ENCODE measurements at places on chromosomes 4 and X.
A peak's percentile ranks its signal among the peaks of the same experiment; 100 is the strongest.

GRCh38 chrX:14573161-14573560 lies 43.8 kb downstream of the GLRA2 start:
- no peak for DNase-seq

GRCh38 chrX:117532339-117532738 lies 584.3 kb downstream of the KLHL13 start:
- DNase-seq: no peak

- DNase-seq: no peak
Observed at GRCh38 chr4:151573945-151574344, 165.0 kb downstream of the FHIP1A start.

GRCh38 chr4:131526686-131527085 lies 1622.4 kb upstream of the PCDH10 start:
- DNase-seq: no peak

GRCh38 chrX:125319646-125320521 lies at the start of gene TEX13C:
TSS of gene TEX13C (plus strand) at chrX:125319871. CDS start at chrX:125320120, 249 bp downstream.
- DNase-seq: no peak

- peak; percentile 31 for DNase-seq
Observed at GRCh38 chr4:55435141-55435841, 39.5 kb downstream of the TMEM165 start.

GRCh38 chrX:40374486-40374885 lies 206.3 kb upstream of the ATP6AP2 start:
- DNase-seq: no peak

- DNase-seq: no peak
Observed at GRCh38 chr4:87103086-87103485, 117.3 kb downstream of the KLHL8 start.

GRCh38 chrX:67500617-67501016 lies 43.2 kb upstream of the AR start:
- DNase-seq: no peak

DNA sequence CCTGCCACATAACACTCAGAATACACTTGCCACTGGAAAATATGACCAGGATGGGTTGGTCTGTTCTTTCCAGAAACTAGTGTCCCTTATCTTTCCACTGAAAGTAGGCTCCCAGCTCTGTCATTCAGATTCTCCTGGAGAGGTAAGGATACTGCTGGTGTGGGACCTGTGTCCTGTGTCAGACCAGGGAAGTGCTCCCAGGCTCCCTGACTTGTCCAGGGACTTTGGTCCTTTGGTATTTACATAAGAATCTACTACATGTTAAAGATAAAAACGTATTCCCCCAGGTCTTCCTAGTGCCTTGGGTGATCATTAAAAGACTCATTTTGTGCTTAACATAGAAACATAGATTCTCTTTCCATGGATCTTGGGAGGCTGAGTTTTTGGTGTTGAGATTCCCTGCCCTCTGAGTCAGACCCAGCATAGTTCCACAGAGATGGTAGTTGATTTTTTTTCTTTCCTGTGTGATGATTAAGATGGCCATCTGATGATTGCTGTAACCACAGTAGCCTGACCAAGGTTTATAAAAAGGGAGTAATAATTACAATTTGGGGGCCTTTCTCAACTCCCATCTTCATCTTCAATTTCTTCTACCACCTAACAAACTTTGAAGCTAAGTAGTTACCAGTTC lies 159.8 kb upstream of the JADE1 start:
- no peak for DNase-seq

- DNase-seq: no peak
Observed at GRCh38 chr4:144591401-144591800, 54.6 kb upstream of the HHIP start.

GRCh38 chr4:19983072-19983471 lies 268.6 kb upstream of the SLIT2 start:
- DNase-seq: no peak

GRCh38 chr4:99614491-99614890 lies 39.9 kb downstream of the MTTP start:
- DNase-seq: no peak

- peak; percentile 77 for DNase-seq
Observed at GRCh38 chr4:152255437-152255836, 280.5 kb downstream of the FBXW7 start.

DNA sequence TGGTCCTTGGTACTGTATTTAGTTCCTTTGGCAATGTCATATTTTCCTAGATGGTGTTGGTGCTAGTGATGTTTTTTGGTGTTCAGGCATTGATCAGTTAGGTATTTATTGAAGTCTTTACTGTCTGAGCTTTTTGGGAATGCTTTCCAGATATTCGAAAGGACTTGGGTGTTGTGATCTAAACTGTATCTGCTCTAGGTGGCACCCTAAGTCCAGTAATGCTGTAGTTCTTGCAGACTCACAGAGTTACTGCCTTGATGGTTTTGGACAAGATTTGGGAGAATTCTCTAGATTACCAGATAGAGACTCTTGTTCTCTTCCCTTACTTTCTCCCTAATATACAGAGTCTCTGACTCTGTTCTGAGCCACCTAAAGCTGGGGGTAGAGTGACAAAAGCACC lies 513.6 kb upstream of the PITX2 start:
- DNase-seq: no peak

DNA sequence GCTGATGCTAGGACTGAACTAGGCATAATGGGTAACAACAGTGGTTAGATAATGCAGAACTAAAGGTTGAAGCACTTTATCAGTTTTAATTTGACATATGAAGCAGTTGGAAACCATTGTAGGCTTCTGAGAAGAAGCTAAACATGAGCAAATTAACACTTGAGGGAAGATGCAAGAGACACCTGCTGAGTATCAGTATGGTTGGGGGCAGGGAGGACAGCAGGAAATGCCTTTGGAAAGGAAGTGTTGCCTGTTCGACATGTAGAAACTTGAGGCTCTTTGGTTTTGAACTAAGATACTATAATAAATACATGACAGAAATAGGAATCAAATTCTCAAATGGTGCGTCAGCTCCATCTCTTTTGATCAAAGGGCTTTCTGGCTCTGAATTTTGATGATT lies 115.6 kb downstream of the FHIP1A start:
- DNase-seq: no peak

- no peak for DNase-seq
Observed at GRCh38 chr4:163535657-163536056, 41.2 kb downstream of the TMA16 start.

DNA sequence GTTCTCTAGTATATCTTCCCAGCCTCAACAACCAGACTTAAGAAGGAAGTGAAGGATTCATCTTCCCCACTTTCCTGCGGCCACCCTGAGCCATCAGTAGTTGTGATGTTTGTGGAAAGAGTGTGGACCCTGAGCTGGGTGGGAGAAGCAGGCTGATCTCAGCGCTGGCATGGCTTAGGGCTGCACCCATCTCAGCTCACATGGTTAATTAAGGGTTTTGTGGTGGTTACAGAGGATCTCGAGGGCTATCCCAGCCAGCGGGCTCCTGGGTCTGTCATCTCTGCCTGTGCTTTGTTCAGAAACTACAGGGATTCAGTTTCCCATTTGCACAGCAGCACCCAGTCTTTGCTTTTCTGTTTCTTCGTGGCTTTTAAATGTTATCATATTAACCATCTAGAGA lies 163.4 kb downstream of the PTTG2 start:
- no peak for DNase-seq

DNA sequence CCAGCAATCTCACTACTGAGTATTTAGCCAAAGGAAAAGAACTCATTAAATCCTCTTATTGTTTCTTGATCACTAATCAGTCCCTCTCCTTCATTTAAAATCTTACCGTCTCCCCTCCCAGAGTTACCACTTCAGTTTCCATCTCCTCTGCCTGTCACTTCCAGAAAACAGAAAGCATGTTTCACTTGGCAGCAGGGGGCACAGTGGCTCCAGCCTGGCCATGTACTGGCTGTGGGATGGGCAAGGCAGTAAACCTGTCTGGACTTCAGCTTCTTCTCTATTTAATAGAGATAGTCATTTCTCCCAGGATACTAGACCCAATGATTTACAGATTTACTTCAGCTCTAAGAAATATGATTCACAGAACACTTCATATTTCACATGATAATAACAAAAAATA lies 63.2 kb downstream of the CD40LG start:
- DNase-seq: peak; percentile 40

- no peak for DNase-seq
Observed at GRCh38 chr4:95513022-95513421, 35.8 kb downstream of the UNC5C start.

GRCh38 chrX:44931441-44931973 lies 58.5 kb downstream of the KDM6A start:
- DNase-seq: no peak

GRCh38 chr4:4633431-4633830 lies 91.6 kb upstream of the STX18 start:
- DNase-seq: no peak

- no peak for DNase-seq
Observed at GRCh38 chr4:169340834-169341233, 70.1 kb upstream of the SH3RF1 start.

DNA sequence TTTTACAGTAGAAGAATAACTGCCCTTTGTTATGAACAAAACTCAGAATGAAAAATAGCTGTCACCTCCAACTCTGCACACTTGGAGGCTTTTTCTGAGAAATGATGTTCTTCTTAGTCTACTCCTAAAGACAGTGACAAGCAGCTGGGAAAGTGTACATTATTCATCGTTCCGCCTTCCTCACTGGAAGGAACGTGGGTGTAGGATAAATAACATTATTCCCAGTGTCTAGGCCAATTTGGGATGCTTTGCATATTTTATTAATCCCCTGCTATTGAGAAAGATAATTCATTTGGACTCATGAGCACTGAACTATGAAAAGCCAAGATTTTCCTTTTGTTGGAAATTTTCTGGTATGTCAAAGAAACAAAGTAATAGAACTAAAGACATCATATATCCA lies 87.8 kb downstream of the VCX2 start:
- DNase-seq: no peak

DNA sequence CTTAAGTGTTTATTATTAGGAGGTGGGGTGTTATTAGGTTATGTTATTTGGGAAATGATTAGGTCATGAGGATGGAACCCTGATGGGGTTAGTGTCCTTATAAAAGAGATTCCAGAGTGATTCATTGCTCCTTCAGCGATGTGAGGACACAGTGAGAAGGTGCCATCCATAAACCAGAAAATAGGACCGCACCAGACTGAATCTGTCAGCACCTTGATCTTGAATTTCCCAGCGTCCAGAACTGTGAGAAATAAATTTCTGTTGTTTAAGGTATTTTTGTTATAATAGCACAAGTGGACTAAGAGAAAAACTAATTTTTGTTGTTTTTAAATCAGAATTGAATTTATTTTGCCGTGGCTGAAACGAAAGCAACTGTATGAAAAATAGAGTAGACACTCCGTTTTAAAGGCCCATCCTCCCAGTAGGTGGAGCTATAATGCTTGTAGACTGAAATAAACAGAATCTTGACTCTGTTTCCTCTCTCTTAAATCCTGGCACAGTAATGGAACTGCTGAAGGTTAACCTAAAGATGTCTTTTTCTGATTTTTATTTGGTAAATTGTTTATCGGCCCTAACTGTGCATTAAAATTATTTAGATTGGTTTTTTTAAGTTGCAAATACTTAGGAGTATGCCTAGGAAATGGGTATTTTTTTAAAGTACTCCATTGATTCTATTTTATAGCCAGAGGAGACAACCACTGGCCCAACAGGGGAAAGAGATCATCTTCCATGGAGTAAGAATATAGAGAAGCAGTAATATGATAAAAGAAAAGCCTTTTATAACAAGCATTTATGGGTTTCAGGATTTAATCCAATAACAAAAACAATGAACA lies 133.2 kb upstream of the ADAMTS3 start:
- DNase-seq: peak; percentile 29

- no peak for DNase-seq
Observed at GRCh38 chrX:74452199-74452481, 30.8 kb downstream of the SLC16A2 start.

DNA sequence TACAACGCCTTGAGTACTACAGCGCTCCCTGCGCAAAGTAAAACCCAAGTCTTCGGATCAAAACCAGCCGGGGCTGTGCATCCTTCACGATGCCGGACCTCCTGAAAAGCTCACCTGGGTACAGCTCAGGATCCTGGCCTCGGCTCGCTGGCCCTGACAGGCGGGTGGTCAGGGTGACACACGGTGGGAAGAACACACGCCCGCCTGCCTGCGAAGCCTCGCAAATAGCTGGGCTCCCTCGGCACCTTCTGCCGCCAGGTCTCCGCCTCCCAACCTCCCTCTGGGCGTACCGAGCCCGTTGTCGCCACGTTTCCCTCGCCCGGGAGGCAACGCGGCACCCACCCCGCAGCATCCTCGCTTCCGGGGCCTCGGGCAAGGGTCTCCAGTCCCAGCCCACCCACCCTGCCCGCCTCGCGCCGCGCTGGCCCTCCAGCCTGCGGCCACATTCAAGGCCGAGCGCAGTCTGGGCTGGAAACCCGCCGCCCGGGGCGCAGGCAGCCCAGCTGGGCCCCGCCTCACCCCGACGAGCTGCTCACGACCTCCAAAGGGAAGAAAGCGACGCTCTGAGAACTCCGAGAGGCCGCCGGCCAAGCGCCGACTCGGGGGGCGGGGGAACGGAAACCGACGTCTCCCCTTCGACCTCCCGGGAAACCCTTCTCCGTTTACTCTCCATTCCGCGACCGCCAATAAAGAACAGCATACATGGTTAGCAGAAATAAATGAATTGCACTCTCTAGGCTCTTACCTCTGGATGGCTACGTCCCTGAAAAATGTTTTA lies 511 bp downstream of the PPM1K start:
- DNase-seq: peak; percentile 43

DNA sequence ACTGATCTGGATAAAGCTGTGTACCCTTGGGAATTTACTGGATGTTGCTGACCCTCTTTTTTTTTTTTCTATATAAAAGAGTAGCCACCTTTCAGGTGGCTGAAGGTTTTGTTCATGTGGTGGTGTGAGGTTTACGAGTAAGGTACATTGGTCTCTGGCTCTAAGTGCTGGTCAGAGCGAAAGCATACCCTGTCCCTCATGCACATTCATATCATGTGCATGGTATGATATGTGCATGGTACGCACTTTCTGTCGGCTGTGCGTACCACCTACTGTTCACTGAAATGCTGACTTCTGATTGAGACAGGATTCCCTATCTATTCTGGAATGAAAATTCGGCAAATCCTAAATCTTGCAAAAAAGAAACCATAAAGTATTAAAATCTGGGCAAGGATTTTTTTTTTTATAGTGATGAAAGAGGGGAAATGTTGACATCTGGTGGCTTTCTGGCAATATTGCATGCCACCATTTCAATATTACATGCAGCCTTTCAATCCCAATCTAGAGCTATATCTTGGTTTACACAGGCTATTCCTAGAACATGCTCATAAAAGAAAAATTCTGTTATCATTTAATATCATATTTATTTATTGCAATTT lies 32.8 kb downstream of the FAM149A start:
- no peak for DNase-seq

GRCh38 chr4:59598330-59598618 lies 1601.9 kb upstream of the ADGRL3 start:
- DNase-seq: no peak

- DNase-seq: no peak
Observed at GRCh38 chr4:27350161-27350560, 489.5 kb downstream of the STIM2 start.

DNA sequence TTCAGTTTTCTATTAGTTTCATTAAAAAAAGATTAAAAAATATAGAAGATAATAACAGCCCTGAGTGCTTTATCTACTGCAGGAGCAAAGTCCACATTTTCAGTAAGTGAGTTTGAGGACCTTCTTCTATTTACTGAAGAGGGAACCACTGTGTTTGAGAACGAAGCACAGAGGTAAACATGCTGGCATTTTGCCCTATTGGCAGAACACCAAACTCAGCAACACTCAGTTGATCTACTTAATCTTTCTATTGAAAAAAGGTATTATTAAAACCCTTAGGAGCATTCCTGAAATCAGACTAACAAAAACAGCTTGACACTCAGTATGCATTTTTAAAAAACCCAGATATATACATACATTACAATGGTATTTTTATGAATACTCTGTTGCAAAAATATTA lies 1496.7 kb downstream of the TECRL start:
- DNase-seq: no peak

- no peak for DNase-seq
Observed at GRCh38 chrX:7086384-7086783, 61.1 kb upstream of the STS start.
